ENCODE measurements at places on chromosomes 1 and 21.
A peak's percentile ranks its signal among the peaks of the same experiment; 100 is the strongest.

DNA sequence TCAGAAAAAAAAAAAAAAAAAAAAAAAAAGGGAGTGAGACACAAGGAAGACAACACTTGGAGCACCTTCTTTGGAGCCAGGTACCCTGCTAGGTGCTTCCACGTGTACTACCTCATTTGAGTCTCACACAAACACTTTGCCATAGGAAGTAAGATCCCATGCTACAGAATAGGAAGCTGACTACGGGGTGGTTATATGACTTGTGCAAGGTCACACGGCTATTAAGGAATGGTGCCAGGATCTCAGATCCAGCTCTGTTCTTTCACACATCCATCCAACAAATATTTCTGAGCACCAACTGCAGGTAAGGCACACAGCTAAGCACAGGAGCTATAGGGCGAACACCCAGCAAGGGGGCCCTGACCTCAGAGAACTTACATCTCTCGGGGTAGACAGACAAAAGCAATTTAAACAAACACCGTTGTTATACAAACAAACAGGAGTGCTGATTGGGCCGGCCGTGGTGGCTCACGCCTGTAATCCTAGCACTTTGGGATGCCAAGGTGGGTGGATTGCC, 22.4 kb downstream of the PTAFR start:
- no peak for DNase-seq

DNA sequence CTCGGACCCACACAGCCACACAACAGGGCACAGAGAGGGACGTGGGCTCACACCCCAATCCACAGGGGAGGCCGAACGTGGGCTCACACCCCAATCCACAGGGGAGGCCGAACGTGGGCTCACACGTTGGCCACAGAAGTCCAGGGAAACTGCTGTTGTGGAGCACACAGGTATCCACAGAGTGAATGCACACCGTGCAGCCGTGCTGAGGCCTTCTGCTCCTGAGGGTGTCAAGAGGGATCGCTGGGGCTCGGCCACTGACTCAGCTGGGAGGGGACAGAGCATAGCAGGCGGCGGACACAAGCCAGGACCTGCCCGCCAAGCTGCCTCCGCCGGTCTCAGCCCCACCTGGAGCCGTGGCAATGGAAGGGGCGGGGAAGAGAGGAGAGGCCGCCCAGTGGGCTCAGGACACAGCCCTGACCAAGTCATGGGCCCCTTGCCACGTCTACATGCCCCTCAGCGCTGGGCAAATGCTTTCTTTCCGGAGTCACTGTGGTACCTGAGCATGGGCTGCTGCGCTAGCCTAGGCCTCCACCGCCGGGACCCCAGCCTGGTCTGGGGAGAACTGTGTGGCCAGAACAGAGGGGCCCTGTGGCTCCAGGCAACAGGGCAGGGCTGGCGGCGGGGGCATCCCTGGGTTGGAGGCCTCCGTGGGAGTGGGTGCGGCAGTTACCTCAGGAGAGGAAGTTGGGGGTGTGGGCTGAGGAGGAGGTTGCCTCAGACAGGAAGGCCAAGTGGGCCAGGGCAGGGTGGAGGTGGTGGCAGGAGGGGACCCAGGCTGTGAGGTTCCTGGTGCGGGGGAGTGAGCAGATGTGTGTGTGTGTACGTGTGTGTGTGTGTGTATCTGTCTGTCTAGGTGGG, 1.2 kb downstream of the SYTL1 start:
- DNase-seq: peak; percentile 89

DNA sequence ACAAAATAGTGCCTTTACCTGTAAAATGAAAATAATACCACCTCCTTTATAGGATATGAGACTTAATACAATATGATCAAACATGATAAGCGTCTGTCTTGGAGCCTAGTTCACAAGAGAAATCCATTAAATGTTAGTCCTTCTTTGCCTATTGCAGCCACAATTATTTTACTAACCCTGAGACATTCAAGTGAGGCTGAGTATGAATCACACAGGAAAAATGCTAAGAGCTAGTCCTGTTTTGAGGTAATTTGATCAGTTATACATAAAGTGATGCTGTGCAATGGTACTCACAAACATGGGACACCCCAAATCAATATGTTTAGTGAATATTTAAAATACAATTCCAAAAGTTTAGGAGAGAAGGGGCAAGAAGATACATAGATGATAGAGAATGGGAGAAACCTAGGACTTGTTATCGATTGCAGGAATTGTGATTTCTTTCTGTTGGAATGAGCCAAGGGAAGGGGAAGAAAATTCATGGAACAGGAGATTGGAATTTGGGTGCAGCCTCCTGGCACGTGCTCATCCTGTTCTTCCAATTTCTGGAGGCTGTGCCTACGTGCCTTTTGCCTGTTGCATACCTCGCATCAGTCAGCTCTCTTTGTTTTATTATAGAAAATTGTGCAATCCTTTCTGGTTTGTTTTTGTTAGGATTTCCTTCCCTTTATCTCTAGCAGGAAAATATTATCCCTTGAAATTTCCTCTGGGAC, 39.9 kb upstream of the BACH1 start:
- no peak for DNase-seq

GRCh38 chr1:218312509-218312908, 27.4 kb downstream of the RRP15 start:
- no peak for DNase-seq

DNA sequence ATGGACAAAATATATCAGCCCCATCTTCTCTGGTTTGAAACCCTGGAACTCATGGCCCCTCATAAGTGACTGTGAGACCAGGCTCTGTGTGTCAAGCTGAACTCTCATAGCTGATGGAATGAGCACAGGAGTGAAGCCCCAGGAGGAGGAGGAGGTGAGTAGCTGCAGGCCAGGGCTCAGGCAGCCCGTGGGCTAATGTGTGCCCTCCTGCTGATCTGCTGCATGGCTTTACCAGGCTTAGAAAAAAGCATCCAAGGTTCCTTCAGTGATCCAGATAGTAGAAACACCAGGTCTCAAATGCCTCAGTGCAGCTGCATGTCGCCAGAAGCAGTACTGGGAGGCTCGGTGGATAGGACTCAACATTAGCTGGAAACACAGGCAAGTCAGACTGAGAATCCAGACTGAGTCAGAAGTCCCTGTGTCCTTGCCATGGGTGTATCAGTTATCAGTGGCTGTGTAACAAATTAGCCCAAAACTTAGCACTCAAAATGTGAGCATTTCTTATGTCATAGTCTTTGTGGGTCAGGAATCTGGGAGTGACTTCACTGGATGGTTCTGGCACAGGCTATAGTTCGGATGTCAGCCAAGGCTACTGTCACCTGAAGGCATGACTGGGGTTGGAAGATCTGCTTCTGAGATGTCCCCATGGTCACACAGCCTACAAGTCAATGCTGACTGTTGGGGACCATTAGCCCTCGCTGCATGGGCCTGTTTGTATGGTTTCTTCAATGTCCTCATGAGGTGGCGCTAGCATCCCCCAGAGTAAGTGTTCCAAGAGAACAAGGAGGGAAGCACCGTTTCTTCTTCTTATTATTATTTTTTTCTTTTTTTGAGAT, 255.4 kb upstream of the IRF2BP2 start:
- no peak for DNase-seq

- no peak for DNase-seq
These were observed 22.1 kb downstream of the GRHL3 start for GRCh38 chr1:24341260-24341659.

DNA sequence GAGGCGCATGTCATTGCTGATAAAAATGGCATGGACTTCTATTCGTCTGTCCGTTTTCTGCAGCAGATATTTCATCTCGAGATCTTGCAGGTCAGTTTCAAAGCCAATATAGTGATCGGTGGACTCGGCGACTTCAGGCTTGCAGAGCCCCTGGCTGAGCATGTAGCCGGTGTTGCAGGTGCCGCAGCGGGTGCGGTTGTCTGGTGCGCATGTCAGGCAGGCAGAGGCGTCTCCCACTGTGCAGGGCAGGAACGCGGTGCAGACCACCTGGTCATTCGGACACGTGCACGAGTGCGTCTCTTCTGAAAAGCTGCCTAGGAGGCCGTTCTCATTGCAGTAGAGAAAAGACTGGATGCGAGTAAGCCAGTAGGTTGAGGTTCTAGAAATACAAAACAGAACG, 378.9 kb downstream of the BRINP3 start:
- DNase-seq: no peak

- DNase-seq: peak; percentile 58
These were observed 1.2 kb downstream of the FAM167B start for GRCh38 chr1:32247983-32248889.

GRCh38 chr1:97042551-97042950, 321.0 kb downstream of the PTBP2 start:
- DNase-seq: no peak

- DNase-seq: no peak
These were observed 198.7 kb downstream of the SETD4 start for GRCh38 chr21:35861661-35862060.
